Activated naive CD4-positive, alpha-beta T cell (primary cell): ENCODE measurements at places on chromosomes 6 and 20.

DNA sequence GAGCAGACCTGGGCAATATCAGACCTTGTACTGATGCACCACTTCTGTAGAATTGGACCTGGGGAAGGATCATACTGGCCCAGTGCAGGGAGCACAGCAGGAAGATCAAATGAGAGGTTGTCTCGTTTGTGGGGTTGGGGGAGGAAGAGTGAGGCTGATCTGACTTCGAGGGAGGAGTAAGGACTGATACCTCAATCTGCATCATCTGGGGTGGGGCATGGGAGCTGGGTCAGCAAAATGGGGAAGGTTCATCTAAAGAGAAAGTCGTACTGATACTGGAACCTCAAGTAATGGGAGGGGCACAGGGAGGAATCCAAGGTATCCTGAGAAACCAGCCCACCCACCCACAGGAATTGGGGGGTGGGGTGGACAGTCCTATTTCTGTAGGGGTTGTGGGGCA is 3.7 kb downstream of the RNF39 start:
- DNase-seq = no peak

DNA sequence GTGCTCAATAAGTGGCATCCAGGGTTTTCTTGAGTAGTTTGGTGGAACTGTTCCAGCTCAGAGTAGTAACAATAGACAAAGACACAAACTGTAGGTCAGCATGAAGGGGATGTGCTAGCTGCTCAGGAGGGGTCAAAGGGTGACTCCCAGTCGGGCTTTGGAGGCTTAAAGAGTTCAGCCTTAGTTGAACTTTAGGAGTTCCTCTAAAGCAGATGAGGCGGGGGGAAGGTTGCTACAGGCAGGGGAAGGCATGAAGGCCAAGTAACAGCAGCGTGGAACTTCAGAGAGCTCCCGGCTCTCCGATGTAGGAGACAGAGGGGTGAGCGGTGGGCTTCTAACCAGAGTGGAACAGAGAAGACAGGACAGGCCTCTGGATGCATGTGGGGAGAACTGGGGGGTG is 115.5 kb upstream of the CD93 start:
- DNase-seq = no peak

DNA sequence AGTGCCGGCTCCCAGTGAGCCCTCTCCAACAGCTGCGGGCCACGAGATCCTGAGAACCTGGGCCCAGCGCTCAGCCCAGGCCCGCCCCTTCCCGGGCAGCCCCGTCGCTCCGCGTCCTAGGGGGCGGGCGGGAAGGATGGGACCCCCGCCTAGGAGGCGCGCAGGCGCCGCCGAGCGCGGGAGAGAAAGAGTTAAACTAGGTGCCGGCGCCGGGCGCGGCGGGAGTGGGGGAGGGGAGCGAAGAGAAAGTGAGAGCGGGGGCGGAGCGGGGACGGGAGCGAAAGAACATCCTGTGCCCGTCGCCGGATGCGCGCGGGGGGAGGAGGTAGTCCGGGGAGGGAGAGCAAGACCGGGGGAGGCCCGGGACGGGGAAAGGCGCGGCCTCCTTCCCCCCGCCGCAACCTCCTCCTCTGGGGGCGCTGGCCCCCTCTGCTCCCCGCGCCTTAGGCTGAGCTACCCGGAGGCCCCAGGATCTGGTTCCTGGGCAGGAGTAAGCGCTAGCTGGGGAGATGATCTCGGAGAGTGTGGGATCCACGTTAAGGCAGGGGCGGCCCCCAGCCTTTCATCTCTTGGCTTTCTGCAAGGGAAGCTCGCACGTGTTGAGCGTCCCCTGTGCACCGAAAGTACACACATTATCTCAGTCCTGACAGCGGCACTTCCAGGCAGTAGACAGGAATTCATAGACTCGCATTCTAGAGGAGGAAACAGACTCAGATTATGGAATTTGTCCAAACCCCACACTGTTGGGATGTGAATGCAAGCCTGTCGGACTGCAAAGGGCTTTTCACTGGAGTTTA is 4.9 kb upstream of the ARMC12 start:
- DNase-seq = peak; percentile 91

DNA sequence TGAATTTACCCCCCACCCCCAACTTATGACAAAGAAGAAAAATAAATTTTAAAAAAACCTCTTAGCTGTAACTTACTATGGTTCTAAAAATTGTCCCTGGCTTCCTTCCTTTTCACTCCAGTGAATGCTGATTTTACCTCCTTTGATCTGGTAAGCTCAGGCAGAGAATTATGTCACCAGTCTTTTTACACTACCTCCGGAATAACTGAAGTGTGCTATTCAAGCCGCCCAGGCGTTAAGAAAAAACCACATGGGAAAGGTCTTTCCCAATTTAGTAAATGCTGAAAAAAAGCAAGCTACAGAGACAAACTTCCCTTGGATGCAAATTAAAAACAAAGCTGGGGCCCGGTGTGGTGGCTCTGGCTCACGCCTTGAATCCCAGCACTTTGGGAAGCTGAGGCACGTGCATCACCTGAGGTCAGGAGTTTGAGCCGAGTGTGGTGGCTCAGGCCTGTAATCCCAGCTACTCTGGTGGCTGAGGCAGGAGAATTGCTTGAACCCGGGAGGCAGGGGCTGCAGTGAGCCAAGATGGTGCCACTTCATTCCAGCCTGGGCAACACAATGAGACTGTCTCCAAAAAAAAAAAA is 12.4 kb downstream of the SNX5 start:
- no peak for DNase-seq

DNA sequence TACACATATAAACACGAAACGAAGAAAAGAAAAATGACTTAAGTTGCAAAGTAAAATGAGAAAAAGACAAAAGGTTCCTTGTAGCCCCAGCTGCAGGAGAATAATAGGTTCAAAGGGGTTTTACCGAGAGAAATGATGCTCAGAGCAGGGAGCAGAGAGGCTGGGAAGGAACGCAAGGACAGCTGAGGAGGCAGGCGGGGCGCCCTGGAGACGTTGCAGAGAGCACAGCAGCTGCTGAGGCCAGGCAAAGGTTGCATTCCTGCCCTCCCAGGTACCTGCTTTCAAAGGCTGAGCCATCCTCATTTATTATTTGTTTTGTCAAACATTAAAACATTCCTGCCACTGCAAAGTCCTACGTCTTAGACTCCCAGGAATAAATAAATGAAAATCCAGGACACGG is 16.2 kb upstream of the VAPB start:
- no peak for DNase-seq

DNA sequence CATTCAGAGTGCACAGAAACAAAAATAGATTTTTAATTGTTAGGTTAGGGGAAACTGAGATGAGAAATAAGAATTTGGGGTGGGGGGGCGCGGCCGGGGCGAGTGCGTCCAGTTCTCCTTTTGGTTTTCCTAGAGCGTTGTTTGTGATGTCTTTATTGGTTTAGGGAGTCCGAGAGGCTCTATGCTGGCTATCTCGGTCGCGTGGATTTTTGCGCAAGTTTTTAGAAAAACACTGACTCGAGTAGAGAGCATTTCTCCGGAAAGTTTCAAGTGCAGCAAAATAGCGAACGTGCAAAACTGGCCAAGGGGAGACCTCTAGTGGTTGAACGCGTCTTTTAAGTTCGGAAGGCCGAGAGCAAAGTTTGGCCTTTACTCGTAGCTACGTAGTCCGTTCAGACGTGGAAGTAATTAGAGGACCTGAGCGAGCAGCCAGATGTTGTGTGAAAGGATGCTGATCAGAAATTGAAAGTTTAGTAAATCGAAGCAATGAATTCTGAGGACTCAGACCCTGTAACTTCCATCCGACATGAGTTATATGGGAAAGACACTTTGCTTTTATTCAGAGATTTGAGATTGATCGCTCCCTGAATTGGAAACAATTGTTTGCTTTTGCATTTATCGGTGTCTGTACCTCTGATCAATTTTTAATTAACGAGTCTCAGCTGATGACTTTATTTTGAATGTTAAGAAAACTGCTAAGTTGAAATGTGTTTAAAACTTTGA is 2.7 kb downstream of the L3MBTL3 start:
- DNase-seq = peak; percentile 58

DNA sequence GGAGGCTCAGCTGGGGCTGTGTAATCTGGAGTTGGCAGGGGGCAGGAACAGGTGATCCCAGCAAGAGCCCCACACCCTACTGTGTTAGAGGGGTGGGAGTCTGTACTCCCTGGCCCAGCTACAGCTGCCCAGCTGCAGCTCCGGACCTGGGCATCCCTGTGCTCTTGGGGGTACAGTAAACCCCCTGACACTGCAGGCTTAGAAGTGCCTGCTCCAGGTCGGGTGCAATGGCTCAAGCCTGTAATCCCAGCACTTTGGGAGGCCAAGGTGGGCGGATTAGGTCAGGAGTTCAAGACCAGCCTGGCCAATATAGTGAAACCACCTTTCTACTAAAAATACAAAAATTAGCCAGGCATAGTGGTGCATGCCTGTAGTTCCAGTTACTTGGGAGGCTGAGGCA is 1228.6 kb upstream of the EYS start:
- no peak for DNase-seq

GRCh38 chr6:23418095-23418494 is 707.9 kb upstream of the NRSN1 start:
- no peak for DNase-seq

DNA sequence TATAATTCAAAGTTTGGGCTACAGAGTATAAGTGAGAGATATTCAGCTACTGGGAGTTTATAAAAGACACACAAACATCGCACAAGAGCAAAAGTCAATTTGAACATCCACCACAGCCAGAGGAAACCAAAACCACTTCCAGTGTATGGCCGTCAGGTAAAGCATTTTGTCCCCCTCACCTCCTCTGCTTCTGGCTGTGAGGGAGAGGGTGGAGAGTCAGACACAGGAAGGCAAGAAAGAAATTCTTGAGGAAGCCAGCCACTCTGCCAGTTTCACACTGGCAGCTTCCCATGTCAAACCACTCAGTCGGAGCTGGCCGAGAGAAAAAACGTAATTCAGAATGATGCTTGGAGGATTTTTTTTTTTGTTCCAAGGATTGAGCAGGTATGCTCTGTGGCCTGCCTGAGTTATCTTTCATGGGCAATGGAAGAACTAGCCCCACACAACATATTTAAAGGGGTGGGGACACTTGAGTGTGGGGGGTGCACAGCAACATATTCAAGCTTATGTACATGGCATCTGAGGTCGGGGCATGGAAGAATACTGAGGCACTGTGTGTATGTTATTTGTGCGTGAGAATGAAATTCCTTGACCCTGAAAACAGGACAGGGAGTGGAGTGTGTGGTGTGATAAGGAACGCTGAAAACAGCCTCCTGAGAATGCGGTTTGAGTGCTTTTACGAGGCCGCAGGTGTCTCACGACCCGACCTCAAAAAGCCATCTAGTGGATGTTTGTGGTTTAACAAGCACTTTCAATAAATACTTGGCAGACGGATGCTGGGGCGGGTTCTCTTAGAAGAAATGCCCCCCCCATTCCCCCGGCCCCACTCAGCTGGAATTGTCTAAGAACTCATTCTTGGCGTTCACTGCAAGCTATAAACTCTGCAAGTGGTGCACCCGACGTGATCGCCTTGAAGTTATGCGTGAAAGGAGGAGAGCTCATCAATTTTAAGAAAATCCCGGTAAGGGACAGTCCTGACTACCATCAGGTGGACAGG is 27.5 kb upstream of the ZBTB22 start:
- peak; percentile 21 for DNase-seq

- DNase-seq = no peak
Observed at GRCh38 chr6:1423578-1423977, 34.2 kb downstream of the FOXF2 start.

GRCh38 chr6:33898771-33899170 is 95.0 kb upstream of the MLN start:
- DNase-seq = no peak

GRCh38 chr6:161400671-161401070 is 126.8 kb upstream of the AGPAT4 start:
- DNase-seq = no peak

DNA sequence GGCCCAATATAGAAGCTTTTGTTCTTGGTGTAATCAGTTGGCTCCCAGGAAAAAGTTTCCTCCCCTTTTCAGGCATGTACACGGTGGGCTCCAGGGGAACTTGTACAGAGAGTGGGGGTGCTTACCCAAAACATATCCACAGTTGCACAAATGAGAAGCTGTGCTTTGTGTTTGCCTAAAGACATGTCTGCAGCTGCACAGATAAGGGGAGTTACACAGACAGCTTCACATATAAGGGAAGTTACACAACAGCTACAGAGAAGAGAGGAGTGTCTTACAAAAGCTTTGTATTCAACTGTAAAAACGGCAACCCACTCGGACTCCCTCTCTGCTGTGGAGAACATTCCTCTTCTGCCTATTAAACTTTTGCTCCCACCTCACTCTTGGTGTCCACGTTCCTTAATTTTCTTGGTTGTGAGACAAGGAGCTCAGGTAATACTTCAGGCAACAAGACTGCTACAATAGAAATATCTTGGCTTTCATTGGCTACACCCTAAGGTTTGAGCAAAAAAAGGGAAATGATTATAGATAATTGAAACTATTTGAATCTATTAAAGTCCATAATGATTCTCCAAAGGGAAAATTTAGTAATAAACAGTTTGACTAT is 7.4 kb upstream of the PNRC1 start:
- no peak for DNase-seq

GRCh38 chr6:21265730-21266044 is 327.9 kb upstream of the SOX4 start:
- DNase-seq = no peak

GRCh38 chr6:52419809-52420667 is at the start of gene EFHC1:
EFHC1 (plus strand) TSS chr6:52420342; CDS start chr6:52420411, 69 bp downstream.
- DNase-seq = peak; percentile 95

DNA sequence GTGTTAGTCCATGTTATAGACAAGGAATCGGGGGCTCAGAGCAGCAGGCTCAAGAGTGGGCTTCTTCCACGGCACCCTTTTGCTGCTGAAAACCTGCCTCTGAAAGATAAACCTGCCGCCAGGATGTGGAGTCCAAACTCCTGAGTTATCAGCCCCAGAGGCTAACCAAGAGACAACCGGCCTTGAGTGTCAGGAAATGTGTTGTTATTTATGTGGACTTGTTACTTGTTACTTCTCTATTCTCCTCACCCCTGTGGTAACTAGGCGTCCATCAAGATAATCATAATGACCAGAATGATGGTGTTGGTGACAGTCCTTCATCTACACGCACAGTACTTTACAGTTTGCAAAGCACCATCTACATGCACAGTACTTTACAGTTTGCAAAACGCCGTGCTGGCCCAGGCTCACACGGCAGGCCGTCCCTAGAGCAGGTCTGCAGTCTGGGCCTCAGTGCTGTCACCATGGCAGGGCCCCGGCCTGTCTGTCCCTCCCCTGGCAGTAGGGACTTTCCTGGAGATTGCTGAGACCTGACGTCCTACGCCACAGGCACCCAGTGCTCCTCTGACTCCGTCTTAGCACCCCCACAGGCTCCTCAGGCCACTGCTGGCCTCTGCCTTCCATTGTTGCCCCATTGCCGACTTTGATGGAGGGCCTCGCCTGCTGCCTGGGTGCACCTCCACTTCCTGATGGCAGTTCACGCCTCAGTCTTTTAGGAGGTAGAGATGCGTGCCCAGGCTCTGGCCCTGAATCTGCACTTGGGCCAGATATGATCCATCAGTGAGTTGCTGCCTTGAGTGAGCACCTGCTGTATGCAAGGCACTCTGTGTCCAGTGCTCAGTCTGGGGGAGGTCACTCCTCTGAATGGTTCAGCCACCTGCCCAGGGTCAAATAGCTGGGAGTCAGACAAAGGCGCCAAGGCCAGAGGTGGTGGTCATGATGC is 9.1 kb upstream of the BPIFB4 start:
- DNase-seq = no peak

- DNase-seq = no peak
Observed at GRCh38 chr6:74071214-74071613, 375.2 kb downstream of the CD109 start.
